ENCODE measurements at places on chromosomes 6 and 20.
A peak's percentile ranks its signal among the peaks of the same experiment; 100 is the strongest.

DNA sequence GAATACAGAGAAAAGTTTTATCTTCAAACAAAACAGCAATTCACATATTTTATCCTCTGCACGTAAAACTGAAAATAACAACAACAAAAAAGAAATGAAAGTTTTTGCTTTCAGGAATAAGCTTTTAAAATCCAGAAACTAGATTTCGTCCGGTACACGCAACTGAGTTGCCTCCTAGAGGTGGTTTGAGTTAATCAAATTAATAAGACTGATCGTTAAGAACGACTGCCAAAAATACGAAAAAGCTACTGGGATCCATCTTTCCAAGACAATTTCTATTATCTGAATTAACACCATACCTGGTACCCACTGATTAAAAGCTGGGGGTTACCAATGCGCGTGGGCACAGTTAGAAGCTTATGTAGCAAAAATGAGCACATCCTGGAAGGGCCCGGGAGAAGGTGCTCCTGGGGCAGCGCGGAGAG, 669 bp downstream of the PDCD2 start:
- H3K4me1 ChIP-seq: peaks cover 23% of the 10 kb centered on the region
- peak overlapping the region; percentile 100 for H3K4me3 ChIP-seq
- H3K27me3 ChIP-seq: no peaks in the 10 kb centered on the region
- peak overlapping the region; percentile 94 for H3K27ac ChIP-seq
- peaks cover 14% of the 10 kb centered on the region for H3K36me3 ChIP-seq

GRCh38 chr20:1376007-1376406, 16.8 kb downstream of the FKBP1A start:
- peaks cover 8% of the 10 kb centered on the region for H3K36me3 ChIP-seq
- H3K27me3 ChIP-seq: no peaks in the 10 kb centered on the region
- peaks cover 4% of the 10 kb centered on the region for H3K4me1 ChIP-seq
- no peak for DNase-seq
- no peak overlapping the region for H3K27ac ChIP-seq

DNA sequence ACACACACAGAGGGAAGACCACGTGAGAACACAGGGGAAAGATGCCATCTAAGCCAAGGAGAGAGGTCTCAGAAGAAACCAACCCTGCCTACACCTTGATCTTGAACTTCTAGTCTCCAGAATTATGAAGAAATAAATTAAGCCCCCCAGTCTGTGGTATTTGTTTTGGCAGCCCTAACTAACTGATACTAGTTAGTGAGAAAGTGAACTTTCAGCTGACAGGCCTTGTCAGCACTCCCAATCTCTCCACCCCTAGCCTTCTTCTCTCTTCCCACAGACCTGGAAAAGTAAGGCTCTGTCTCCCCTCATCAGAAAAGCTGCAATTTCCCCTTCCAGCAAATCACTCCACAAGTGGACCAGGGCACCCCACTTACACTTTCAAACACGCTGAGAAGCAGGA, 108.6 kb upstream of the CDYL start:
- no peaks in the 10 kb centered on the region for H3K4me1 ChIP-seq
- H3K27me3 ChIP-seq: no peaks in the 10 kb centered on the region
- H3K27ac ChIP-seq: no peak overlapping the region
- H3K36me3 ChIP-seq: no peaks in the 10 kb centered on the region
- H3K4me3 ChIP-seq: no peak overlapping the region
- DNase-seq: no peak

- H3K27ac ChIP-seq: no peak overlapping the region
- no peak for DNase-seq
- H3K36me3 ChIP-seq: peaks cover 24% of the 10 kb centered on the region
These were observed 366 bp downstream of the SLC22A1 start for GRCh38 chr6:160121981-160122380.

GRCh38 chr6:142943711-142944123, 1.3 kb downstream of the HIVEP2 start:
- peaks cover 28% of the 10 kb centered on the region for H3K4me1 ChIP-seq
- H3K27ac ChIP-seq: peak overlapping the region; percentile 100
- H3K4me3 ChIP-seq: peak overlapping the region; percentile 99
- H3K27me3 ChIP-seq: no peaks in the 10 kb centered on the region
- DNase-seq: no peak

DNA sequence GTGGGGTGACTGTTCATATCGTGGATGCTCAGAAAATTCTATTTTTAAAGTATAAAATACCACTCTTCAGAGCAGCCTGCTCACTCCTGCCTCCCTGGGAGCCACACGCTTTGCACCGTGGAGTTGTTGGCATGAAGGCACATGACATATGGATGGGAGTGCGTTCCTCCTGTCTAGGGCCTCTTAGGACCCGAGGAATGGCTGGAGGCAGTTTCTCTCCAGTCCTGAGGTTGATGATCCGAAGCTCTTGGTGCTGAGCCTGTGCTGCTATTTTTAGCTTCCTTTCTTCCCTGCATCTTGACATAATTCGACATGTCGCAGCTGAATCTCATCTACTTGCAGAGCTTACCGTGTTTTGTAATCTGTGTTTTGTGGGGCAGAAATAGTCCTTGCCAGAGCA, 73.9 kb downstream of the PHACTR3 start:
- no peaks in the 10 kb centered on the region for H3K36me3 ChIP-seq
- H3K27ac ChIP-seq: no peak overlapping the region
- H3K4me3 ChIP-seq: no peak overlapping the region
- no peaks in the 10 kb centered on the region for H3K4me1 ChIP-seq
- H3K27me3 ChIP-seq: no peaks in the 10 kb centered on the region

DNA sequence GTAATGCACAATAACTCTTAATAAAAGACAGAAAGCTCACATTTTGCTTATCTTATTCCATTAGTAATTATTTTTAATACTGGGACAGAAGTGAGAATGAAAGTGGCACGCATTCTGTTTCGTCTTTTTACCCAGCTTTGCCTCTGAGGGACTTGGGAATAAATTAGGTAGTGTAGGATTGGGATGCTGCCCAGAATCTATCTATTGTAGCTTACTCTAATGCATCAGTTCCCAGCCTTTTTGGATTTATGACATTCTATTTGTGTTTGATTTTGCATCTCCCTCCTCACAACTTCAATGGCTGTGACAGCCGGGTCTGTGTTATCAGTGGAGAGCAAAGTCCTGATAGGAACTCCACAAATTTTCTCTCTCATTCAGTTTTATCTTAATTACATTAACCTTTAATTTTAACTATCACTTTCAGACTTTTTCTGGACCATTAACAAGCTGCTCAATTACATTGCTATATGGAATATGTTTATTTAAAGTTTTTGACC, 62.9 kb upstream of the TULP4 start:
- DNase-seq: no peak
- H3K36me3 ChIP-seq: peaks cover 10% of the 10 kb centered on the region
- H3K4me1 ChIP-seq: no peaks in the 10 kb centered on the region
- H3K4me3 ChIP-seq: no peak overlapping the region
- H3K27me3 ChIP-seq: no peaks in the 10 kb centered on the region

DNA sequence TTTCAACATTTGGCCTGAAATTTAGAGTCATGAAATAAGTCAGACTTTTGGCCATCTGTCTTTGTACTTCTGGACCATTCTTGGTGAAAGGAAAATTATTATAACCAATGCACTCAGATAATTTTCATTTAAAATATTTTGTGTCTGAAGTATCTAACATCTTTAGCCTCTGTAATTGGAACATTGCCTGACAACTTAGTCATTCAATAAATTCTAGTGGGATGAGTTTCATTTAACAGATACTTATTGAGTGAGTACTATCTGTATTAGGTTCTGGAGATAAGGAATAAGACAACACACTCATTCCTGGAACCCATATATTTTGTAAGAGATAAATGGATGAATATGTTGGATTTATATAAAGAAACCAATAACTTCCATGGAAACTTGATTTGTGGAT, 536.0 kb downstream of the BCKDHB start:
- no peaks in the 10 kb centered on the region for H3K27me3 ChIP-seq
- H3K27ac ChIP-seq: no peak overlapping the region
- H3K36me3 ChIP-seq: peaks cover 2% of the 10 kb centered on the region
- no peak overlapping the region for H3K4me3 ChIP-seq

DNA sequence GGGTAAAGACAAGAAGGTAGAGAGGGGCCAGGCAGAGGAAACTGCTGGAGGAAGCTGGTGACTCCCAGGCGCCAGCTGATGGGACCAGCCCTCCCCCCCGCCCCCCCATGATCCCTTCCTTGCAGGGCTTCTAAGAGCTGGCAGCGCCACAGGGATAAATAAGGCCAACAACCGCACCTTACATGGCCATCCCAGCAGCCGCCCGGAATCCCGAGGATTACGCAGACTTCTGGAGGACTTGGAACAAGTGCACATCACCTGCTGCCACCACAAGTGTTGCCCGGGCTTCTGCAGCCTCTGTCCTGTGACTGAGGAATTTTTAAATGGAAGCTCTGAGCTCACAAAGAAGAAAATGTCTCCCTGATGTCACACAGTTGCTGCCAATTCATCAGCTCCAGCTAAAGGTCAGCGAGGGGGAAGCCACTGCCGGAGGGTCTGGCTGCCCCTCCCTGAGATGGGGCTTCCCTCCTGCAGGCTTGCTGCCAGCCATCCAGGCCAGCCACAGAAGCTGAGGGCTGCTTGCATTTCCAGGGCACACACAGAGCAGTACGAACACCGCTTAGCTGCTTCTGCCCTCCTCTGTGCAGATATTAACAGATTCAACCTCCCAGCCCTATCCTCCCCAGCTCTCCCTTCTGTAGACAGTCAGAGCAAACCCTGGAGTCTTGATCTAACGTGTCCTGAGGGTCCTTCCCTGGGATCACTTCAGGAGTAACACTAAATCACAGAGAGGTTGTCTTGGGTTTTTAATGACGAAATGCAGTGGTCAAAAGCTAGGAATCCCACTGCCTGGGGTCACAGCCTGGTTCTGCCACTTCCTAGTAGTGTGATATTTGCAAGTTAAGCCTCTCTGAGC, 38.6 kb upstream of the PIM1 start:
- no peak for DNase-seq
- H3K27me3 ChIP-seq: no peaks in the 10 kb centered on the region
- H3K27ac ChIP-seq: peak overlapping the region; percentile 85
- H3K4me3 ChIP-seq: no peak overlapping the region
- no peaks in the 10 kb centered on the region for H3K36me3 ChIP-seq
- H3K4me1 ChIP-seq: peaks cover 66% of the 10 kb centered on the region

DNA sequence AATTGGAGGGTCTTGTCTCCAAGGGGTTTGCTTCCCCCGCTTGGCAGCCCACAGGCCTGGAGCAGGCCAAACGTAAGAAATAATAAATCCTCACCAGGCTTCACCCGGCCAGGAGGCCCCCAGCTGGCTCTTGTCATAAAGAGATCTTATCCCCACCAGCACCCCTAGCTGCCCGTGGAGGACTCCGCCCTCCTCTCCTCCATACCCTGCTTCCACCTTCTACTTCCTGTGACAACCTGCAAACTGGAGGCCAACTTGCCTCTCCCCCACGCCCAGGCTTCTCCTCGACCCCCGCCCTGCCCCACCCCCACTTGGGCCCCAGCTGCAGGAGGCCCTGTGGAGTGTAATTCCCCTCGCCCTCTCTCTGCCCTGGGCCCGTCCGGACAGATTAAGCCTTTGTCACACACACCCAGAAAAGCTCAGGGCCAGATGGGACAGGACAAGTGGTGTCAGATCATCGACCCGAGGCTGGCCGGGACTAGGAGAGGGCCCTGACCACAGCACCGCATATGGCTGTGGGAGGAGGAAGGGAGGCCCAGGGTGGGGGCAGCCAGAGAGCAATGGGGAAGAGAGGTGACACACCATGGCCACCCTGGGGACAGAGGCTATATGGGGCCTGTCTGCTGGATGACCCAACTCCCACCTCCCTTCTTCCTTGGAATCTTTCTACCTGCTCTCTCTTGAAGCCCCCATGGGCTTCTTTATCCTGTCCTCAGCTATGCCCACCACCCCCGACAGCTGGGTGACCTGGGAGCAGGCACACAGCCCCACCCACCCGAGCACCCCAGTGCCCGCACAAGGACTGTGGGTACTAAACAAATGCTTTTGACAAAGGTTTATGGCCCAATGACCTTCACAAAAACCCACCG, 3.9 kb downstream of the NOL4L start:
- peaks cover 7% of the 10 kb centered on the region for H3K27me3 ChIP-seq
- peaks cover 39% of the 10 kb centered on the region for H3K4me1 ChIP-seq
- no peaks in the 10 kb centered on the region for H3K36me3 ChIP-seq
- H3K27ac ChIP-seq: peak overlapping the region; percentile 87

DNA sequence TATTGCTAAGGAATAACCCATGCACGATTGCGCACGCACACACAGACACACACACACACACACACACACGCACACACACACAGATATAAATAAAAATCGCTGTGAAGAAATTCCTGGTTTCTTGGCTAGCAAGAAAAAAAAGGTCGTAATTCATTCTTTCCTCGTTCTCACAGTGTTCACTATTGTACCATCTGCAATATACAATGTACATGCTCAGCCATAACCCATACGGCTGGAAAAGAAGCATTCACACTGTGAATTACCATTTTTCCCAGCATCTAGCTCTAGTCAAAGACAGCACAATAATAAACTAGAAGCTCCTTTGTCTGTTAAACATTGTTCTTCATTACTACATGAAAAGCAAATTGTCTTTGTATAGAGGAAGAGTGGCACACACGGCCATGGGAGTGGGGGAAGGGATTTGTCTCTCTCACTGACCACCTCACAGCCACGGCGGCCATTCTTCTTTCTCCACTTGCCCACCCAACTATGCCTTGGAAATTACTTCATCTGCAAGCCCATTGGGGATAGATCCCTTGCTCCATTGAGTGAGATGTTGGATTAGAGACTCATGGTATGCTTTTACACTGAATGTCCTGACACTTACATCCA, 115.3 kb upstream of the ID4 start:
- no peak for DNase-seq
- H3K27me3 ChIP-seq: no peaks in the 10 kb centered on the region
- H3K36me3 ChIP-seq: peaks cover 1% of the 10 kb centered on the region
- peaks cover 9% of the 10 kb centered on the region for H3K4me1 ChIP-seq

GRCh38 chr6:27228963-27229477, 18.5 kb upstream of the PRSS16 start:
- no peak overlapping the region for H3K27ac ChIP-seq
- peaks cover 5% of the 10 kb centered on the region for H3K4me1 ChIP-seq
- no peak for DNase-seq
- H3K36me3 ChIP-seq: no peaks in the 10 kb centered on the region
- no peak overlapping the region for H3K4me3 ChIP-seq

GRCh38 chr6:113281431-113281830, 575.7 kb upstream of the MARCKS start:
- peaks cover 10% of the 10 kb centered on the region for H3K4me1 ChIP-seq
- peak overlapping the region; percentile 57 for H3K27ac ChIP-seq
- DNase-seq: no peak
- H3K36me3 ChIP-seq: peaks cover 9% of the 10 kb centered on the region
- no peak overlapping the region for H3K4me3 ChIP-seq

GRCh38 chr6:88807622-88808021, 155.8 kb downstream of the RNGTT start:
- no peak overlapping the region for H3K27ac ChIP-seq
- H3K4me1 ChIP-seq: peaks cover 2% of the 10 kb centered on the region
- no peak overlapping the region for H3K4me3 ChIP-seq
- H3K36me3 ChIP-seq: peaks cover 30% of the 10 kb centered on the region
- H3K27me3 ChIP-seq: no peaks in the 10 kb centered on the region

DNA sequence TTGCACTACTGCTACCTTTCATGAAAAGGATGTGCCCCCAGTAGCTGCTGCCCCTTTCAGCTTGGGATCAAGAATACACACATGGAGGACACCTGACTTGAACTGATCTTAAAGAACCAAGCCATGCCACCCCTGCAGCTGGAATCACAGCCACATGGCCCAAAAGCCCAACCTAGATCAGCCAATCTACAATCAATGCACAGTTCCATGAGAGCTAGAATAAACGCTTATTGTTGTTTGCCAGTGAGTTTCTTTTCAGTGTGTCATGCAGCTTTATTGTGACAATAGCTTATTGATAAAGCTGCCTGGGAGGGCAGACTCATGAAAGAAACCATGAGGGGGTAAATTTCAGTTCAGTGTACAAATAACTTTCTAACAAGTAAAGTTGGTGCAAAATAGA, 397.7 kb downstream of the PTPRT start:
- DNase-seq: no peak
- no peak overlapping the region for H3K27ac ChIP-seq
- H3K4me1 ChIP-seq: peaks cover 2% of the 10 kb centered on the region
- H3K36me3 ChIP-seq: no peaks in the 10 kb centered on the region
- no peak overlapping the region for H3K4me3 ChIP-seq

Measured in mesothelial cell of epicardium (in vitro differentiated cells).